ENCODE measurements at places on chromosomes 4 and X. TPM values are rescaled to one million over a fixed set of nuclear protein-coding genes. Genes with fewer than 3 reads are reported as not detected.

GRCh38 chrX:480861-481417 lies 94.2 kb upstream of the PPP2R3B start:
- no peak for DNase-seq

- no peak for DNase-seq
These were observed 260.1 kb upstream of the EDNRA start for GRCh38 chr4:147220833-147221232.

DNA sequence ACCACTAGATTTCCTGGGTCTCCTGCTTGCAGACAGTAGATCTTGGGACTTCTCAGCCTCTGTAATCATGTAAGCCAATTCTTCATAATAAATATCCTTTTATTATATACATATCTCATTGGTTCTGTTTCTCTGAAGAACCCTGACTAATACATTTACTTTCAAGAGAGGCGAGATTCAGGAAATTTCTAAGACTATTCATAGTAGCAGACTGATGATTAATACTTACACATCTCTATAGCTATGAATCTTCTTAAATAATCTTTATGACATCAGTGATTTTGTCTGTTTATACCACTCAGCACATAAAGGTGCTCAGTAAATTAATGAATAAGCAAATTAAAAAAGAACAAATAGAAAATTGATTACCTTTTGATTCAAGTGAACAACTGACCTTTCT lies 682.3 kb upstream of the GRID2 start:
- DNase-seq: no peak

P2RY8 gene
- total RNA-seq: not detected

EGFL6 gene
- total RNA-seq: not detected

FABP2 gene
- 5.5 TPM for total RNA-seq

ACSL4 gene
- total RNA-seq: 53.4 TPM

GRIA2 gene
- not detected for total RNA-seq
